ENCODE measurements at places on chromosomes 2 and 18. TPM values are rescaled to one million over a fixed set of nuclear protein-coding genes. Genes with fewer than 3 reads are reported as not detected.

DNA sequence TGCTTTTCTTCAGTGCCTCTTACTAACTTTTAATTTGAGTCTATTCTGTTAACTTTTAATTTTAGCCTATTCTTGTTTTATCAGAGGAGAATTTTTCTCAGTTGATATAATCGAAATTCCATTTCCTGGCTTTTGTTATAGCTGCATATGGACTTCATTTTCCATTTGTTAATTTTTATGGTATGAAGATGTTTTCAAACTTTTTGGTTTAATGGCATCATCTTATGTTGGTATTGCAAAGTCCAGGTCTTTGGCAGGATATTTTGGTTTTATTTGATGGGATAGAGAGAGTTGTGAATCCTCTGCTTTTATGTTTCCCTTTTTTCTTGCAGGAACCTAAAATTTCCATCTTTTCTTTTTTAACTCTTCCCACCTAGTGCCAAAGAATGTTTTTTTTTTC lies 70.9 kb upstream of the RAPGEF4 start:
- no peaks in the 10 kb centered on the region for H3K27me3 ChIP-seq
- no peak for DNase-seq
- H3K36me3 ChIP-seq: no peaks in the 10 kb centered on the region
- no peak overlapping the region for H3K4me3 ChIP-seq
- H3K4me1 ChIP-seq: no peaks in the 10 kb centered on the region
- H3K27ac ChIP-seq: no peak overlapping the region

FER1L5 gene
- not detected for polyA plus RNA-seq

DNA sequence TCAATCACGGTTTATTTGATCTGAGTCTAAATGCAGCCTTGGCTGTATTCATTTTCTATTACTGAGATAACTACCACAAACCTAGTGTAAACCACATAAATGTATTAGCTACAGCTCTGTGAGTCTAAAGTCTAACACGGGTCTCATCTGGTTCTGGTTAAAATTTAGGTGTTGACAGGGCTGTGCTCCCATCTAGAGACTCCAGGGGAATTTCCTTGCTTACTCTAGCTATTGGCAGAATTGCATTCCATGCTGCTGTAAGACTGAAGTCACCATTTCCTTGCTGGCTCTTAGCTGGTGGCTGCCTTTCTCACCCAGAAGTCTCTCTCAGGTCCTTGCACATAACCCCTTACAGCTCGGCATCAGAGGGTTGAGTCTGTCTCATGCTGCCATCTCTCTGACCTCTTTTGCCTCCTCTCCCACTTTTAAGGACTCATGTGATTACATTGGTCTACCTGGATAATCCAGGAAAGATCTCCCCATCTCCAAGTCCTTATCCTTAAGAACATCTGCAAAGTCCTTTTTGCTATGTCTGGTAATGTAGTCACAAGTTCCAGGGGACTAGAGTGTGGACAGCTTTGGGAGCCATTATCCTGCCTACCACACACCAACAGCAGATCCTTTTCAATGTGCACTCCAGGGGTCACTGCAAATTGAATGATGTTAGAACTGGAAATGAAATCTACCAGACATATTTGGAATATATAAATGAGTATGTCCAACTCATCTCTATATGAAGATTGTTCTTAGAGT lies 207.0 kb upstream of the AGAP1 start:
- H3K27me3 ChIP-seq: no peaks in the 10 kb centered on the region
- H3K4me1 ChIP-seq: no peaks in the 10 kb centered on the region
- no peak overlapping the region for H3K27ac ChIP-seq
- no peak overlapping the region for H3K4me3 ChIP-seq

DNA sequence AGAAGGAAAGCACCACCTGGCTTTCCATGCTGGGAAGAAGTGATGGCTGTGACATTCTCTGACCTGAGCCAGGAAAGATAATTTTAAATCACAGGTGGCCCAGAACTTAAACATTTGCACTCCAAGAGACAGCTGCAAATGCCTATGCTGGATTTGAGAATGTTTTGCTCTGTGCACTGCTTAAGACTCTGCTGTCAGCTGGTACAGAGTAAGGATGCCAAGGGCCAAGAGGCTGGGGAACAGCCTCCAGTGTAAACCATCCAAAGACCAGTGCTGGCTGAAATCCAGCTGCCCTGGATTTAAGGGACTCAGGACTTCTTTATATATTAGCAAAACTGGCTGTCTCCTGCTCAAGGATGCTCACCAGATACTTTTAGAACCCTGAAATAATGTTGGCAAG lies 3.9 kb downstream of the HOXD8 start:
- peaks cover 51% of the 10 kb centered on the region for H3K4me1 ChIP-seq
- H3K27ac ChIP-seq: no peak overlapping the region
- no peak for DNase-seq
- H3K4me3 ChIP-seq: no peak overlapping the region
- H3K36me3 ChIP-seq: no peaks in the 10 kb centered on the region

CNTNAP5 gene
- polyA plus RNA-seq: not detected

DNA sequence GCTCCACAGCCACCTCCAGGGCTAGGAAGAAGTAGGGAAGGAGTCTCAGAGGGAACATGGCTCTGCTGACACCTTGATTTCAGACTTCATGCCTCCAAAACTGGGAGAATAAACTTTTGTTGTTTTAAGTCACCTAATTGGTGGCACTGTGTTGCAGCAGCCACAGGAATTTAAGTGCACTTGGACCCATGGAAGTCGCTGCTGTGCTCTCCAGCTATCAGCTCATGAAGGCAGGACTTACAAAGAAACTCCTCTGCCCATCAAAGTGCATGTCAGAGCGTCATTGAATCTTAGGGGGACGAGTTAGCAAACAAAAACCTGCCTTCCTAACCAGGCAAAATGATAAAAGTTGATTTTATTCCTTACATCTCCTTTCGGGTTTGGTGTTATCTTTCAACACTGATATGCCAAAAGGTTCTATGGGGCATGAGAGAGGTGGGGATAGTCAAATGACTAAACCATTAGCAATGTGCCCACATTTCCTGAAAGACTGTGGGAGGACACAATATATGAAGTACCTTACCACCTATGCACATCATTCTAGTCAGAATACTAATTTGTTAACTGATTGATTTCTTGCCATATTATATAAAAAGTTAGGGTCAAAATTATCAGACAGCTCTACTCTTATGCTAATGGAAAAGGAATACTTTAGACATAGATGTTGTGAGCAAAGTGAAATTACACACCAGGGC lies 235.8 kb upstream of the TNP1 start:
- H3K27ac ChIP-seq: no peak overlapping the region
- no peaks in the 10 kb centered on the region for H3K27me3 ChIP-seq
- peaks cover 2% of the 10 kb centered on the region for H3K4me1 ChIP-seq
- no peak overlapping the region for H3K4me3 ChIP-seq
- no peaks in the 10 kb centered on the region for H3K36me3 ChIP-seq

GRCh38 chr18:7568426-7568825 lies 1.3 kb downstream of the PTPRM start:
- H3K27ac ChIP-seq: no peak overlapping the region
- DNase-seq: peak; percentile 5
- H3K4me1 ChIP-seq: no peaks in the 10 kb centered on the region
- no peaks in the 10 kb centered on the region for H3K36me3 ChIP-seq
- no peaks in the 10 kb centered on the region for H3K27me3 ChIP-seq

ATL2 gene
- polyA plus RNA-seq: 21.1 TPM

DNA sequence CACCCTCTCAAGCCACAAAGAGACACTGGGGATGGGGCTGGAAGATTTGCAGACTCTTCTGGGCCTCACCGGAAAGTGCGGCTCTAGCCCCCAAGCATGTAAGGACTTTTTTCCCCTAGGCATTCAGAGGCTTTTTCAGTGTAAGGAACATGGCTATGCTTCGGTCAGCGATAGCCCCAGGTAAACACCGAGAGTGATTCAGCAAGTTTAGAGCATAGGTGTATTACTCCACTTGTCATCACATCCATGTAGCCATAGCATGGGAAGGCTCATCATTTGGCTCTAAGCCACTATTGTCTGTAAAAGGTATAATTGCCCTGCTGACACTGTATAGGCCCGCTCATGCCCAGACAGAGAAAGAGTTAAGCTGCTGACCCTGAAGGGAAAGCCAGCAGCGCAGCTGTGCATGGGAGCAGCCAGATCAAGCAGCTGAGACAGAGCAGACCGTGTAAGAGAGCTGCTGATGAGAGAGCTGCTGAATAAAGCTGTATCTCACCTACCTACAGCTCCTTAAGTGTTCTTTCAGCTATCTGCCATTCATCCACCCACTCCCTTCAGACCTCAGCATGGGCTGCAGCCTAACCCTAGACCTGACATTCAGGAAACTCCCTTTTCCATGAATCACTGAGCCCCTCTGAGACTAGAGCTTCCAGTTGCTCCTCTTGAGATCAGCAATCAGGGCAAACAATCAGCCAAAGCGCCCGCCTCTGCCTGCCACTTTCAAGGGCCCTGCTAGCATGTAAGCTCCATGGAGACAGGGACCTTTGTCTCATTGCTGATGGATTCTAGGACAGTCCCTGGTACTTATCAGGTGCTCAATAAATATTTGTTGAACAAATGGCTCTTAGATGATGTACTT lies 25.5 kb downstream of the LGALSL start:
- no peaks in the 10 kb centered on the region for H3K27me3 ChIP-seq
- H3K4me1 ChIP-seq: peaks cover 3% of the 10 kb centered on the region
- DNase-seq: no peak
- H3K4me3 ChIP-seq: no peak overlapping the region
- no peak overlapping the region for H3K27ac ChIP-seq

DNA sequence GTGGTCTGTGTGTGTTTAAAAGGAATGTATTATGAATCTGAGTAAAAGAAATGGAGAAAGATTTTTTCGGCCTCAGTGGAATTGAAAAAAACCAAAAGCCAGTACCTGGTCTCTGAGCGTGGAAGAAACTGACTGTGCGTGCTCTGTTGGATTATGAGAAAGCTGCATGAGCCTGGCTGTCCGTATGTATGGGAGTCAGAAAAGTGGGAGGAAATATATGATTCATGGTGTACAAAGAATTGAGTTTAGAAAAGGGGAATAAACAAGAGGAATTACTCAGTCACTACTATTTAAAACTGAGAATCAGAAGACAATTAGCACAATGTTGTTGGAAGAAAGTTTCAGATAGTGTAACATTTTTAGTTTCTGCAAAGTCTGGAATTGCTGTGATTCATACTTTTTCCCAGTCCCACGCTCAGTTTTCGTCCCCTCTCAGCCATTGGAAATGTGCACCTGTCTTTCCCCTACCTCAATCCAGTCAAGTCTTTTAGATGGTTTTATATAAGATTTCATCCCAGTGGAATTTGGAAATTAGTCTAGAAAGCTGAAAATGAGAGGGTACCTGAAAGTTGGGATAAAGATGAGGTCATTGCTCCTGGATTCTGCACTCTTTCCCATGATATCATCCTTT lies 66.4 kb upstream of the CHMP1B start:
- no peaks in the 10 kb centered on the region for H3K4me1 ChIP-seq
- DNase-seq: no peak
- H3K4me3 ChIP-seq: no peak overlapping the region
- H3K27ac ChIP-seq: no peak overlapping the region

CHRND gene
- polyA plus RNA-seq: not detected

GRCh38 chr2:200466425-200467418 lies 43.1 kb downstream of the KCTD18 start:
- H3K36me3 ChIP-seq: no peaks in the 10 kb centered on the region
- peaks cover 12% of the 10 kb centered on the region for H3K4me1 ChIP-seq
- no peak overlapping the region for H3K4me3 ChIP-seq
- DNase-seq: no peak

GRCh38 chr2:75194184-75194868 lies 5.0 kb downstream of the TACR1 start:
- no peaks in the 10 kb centered on the region for H3K27me3 ChIP-seq
- H3K36me3 ChIP-seq: no peaks in the 10 kb centered on the region
- no peak for DNase-seq
- H3K4me1 ChIP-seq: peaks cover 8% of the 10 kb centered on the region
- no peak overlapping the region for H3K27ac ChIP-seq

DNA sequence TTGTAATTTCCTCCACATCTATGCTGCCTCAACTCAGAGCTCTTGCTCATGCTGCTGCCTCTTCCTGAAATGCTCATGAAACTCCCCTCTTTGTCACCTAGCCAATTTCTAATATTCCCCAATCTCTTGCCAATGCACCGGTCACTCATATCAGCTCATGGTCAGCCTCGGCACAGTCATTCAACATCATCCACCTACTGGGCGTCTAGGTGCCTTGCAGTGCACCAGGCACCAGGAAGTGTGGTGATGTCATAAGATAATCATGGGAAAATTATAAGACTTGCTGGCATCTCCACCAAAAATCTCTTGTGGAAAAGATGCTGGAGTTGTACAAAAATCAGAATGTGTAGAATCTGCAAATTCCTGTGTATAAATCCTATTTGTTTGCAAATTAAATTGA lies 52.6 kb upstream of the RAB27B start:
- no peak overlapping the region for H3K27ac ChIP-seq
- no peak overlapping the region for H3K4me3 ChIP-seq
- no peak for DNase-seq
- no peaks in the 10 kb centered on the region for H3K27me3 ChIP-seq
- H3K36me3 ChIP-seq: no peaks in the 10 kb centered on the region

- H3K27me3 ChIP-seq: no peaks in the 10 kb centered on the region
- H3K4me1 ChIP-seq: no peaks in the 10 kb centered on the region
- no peak overlapping the region for H3K4me3 ChIP-seq
- H3K36me3 ChIP-seq: peaks cover 9% of the 10 kb centered on the region
- DNase-seq: no peak
- H3K27ac ChIP-seq: no peak overlapping the region
These were observed 15.2 kb downstream of the POLI start for GRCh38 chr18:54284535-54284934.

DNA sequence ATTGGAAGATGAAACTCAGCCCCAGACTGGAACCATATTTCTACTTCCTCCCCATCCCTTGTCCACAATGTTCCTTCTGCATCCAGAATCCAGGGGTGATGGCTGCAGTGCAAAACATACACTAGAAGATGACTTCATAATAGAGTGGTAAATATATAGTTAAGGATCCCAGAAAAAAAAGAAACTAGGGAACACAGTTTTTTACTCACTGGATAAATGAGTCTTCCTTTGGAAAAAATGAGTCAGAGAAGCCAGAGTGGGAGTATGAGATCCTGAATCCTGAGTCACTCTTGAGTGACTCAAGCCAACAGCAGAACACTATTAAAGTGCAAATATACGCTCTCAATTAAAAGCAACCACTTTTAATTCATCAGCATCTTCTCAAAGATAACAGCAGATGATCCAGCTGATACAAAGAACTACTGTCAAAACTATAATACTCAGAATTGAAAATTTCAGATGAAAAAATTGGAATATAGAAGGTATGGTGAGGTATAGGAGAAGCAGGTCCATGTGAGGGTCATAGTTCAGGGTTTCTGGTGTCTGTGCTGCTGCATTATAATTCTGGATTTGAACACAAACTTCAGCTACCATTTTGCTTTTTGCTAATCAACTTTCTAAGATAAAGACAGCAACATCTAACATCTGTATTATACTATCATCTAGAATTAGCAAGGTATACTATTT lies 987.2 kb upstream of the CDH2 start:
- H3K27me3 ChIP-seq: no peaks in the 10 kb centered on the region
- H3K36me3 ChIP-seq: no peaks in the 10 kb centered on the region
- H3K27ac ChIP-seq: no peak overlapping the region

LRP1B gene
- not detected for polyA plus RNA-seq

Measured in B cell (primary cell).